ENCODE measurements at places on chromosomes 3 and 15.
A peak's percentile ranks its signal among the peaks of the same experiment; 100 is the strongest.

GRCh38 chr3:103381296-103382079, 946.7 kb downstream of the ZPLD1 start:
- no peak for DNase-seq

DNA sequence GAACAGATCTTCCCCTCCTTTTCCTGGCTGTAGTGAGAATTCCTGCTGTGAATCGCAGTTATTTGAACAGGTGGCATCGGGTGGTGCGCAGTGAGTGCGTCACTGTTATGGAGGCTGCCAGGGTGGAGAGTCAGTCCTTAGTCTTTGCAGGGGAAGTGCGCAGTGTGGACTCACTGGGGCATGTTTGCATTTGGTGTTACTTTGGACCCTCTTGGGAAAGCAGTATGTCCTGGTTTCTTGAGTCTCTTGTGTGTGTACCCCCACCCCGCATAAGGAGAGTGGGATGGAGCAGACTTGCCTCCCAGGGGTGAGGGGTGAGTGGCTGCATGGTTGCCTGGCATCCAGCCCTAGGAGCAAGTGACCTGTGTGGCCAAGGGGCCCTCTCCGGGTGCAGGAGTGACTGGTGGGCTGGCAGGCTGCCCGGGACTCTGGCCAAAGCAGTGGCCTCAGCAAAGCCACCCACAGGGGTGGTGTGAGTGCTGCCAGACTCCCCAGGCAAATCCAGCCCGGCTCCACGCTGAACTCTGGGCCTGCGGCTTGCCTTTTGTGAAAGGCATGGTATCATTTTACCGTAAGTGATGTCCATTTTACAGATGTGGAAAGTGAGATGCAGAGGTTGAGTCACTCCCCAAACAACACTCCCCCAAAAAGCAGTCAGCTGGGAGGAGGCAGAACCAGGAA, 46.4 kb downstream of the DNASE1L3 start:
- DNase-seq: peak; percentile 45

DNA sequence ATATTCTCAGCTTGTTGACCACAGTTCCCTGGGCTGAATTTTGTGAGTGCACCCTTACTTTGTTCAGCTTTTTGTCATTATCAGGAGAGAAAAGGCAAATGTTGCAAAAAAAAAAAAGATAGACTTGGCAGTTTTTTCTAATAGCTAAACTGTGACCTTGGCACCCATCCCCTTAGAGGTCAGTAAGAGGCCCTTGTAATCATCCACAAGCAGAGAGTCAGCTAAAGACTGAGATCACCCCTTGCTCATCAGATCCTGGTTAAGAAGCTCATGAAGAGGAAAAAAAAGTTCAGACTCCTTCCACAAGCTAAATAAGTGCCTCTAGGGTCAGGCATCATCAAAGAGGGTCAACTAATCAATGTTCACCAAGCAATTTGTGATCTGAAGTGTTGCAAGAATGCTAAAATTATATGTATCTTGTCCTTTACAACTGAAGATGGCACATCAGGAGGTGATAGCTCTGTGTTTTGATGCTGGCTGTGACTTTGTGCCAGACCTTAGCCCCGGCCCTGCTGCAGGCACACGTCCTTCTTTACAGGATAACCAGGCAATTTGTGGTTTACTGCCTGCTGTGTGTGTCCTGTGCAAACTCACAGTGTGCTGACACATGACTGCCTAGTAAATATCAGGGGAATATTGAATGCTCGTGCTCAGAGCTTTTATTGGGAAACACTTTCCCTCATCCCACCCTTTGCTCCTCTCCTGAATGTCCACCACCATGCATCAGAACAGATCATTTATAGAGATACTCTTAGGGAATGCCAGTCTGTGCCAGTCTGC, 262.9 kb downstream of the IL5RA start:
- no peak for DNase-seq

DNA sequence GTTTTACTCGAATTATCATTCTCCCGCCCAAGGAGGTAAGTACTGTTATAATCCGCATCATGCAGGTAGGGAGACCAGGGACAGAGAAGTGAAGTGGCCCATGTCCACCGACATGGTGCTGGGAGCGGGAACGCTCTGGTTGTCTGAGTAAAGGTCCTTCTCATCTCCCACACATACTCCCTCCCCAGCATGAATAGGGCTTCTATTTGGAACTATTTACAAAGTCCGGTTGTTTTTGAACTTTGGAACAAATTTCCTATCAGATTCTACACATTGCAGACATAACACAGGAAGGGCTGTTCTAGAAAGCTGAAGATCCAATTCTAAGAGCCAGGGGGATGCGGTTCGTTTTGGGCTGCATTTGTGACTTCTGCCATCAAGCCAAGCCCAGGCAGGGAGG, 94.8 kb upstream of the TLE3 start:
- no peak for DNase-seq

GRCh38 chr15:25767356-25768151, 95.6 kb downstream of the ATP10A start:
- no peak for DNase-seq

DNA sequence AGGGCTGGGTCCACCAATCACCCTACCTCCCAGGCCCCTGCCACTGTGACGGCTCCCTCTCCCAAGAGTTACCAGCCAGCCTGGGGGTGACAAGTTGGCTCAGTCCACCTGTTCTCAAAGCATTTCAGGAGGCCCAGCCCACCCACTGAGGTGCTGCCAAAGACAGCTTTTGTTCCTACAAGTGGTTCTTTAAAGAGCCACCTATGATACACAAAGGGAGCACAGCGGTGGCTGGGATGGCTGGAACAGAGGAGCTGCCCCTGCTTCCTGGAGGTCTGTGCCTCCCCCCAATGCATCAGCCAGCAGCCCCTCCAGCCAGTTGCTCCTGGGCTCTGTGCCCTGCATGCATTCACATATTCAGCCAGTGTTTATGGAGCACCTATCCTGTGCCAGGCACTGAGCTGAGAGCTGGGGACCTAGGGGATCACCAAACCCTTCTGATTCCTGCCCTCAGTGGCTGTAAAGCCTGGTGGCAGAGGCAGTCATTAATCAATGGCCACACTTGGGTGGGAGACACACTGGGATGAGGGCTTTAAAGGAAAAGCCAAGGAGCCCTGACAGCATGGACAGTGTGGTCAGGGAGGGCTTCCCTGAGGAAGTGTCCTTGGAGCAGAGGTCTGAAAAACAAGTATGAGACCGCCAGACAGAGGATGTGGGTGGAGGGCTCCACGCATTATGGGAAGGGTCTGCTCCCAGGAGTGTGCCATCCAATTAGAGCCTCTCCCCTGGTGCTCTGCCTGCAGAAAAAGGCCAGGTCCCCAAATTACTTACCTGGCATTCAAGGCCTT, 107.1 kb upstream of the LINGO1 start:
- no peak for DNase-seq
